ENCODE measurements at places on chromosomes 2 and 18. TPM values are rescaled to one million over a fixed set of nuclear protein-coding genes. Genes with fewer than 3 reads are reported as not detected.

CNGA3 gene
- total RNA-seq: 0.84 TPM

COX7A2L gene
- total RNA-seq: 98.9 TPM

C2orf66 gene
- 0.23 TPM for total RNA-seq

VAMP5 gene
- total RNA-seq: 0.50 TPM

POTEI gene
- 1.3 TPM for total RNA-seq

DNA sequence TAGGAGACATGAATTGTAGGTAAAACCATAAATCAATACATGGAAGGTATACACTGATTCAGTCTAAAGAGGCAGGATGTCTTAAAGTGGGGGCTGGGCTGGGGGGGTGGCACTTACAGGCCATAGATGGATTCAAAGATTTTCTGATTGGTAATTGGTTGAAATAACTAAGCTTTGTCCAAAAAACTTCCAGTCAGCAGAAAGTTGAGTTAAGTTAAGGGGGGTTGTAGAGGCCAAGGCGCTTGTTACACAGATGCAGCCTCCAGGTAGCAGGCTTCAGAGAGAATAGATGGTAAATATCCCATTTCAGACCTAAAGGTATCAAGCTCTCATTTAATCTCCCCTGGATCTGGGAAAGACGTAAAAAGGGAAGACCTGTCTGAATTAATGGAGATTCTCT lies 233.6 kb upstream of the NRXN1 start:
- H3K27ac ChIP-seq: no peak overlapping the region
- DNase-seq: no peak
- no peaks in the 10 kb centered on the region for H3K4me1 ChIP-seq

DNA sequence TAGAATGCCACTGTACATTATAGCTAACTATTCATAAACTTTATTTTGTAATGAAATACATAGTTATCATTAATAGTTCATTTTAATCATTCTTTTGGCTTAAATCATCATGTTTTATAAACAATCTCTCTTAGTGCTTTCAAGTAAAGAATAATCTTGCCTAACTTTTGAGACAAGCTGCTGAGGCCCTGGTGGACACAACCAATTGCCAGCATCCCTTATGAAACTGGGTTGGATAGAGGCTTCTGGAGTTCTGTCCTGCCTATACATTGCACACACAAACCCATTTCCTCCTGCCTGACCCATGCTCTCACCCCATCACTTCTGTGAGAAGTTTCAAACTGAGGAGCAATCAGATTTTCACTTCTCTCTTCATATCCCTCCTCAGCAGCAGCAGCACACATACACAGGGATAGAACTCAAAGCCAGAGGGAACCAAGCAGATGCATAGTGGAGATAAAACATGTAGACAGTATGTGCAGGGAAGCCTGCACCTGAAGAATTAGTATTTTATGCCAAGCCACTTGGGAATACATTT lies 450.0 kb upstream of the SLC14A2 start:
- no peaks in the 10 kb centered on the region for H3K27me3 ChIP-seq
- H3K4me1 ChIP-seq: no peaks in the 10 kb centered on the region
- H3K4me3 ChIP-seq: no peak overlapping the region
- H3K27ac ChIP-seq: peak overlapping the region; percentile 60

DNA sequence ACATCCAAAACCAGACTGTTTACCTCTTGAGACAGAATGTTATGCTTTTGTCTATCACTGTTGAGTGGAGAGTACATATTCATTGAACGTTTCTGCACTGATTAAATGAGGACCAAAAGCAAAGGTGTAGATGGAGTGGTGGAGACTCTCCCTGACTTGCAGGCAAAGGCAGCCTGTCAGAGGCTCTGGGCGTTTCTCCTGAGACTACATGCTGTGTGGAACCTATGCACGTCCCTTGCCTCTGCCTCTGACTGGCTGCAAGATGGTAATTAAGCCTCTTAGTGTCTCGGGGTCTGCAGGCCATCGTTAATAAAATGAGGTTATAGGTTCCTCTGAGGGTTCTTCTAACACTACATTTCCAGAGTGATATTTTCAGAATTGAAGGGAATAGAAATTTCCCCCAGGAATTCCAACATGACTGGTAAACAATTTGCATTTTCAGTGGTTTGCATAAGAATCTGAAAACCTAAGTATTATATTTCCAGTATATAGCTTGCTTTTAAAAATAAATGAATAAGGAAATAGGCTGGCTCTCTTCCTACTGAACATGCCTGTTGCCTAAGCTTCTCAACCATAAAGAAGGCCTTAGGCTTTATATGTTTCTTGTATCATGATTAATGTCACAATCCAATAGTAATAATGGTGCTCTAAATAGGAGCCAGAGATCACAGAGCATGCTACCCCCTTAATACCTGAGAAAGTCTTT lies 107.4 kb downstream of the FTCDNL1 start:
- peaks cover 10% of the 10 kb centered on the region for H3K27me3 ChIP-seq
- H3K27ac ChIP-seq: no peak overlapping the region
- no peaks in the 10 kb centered on the region for H3K4me1 ChIP-seq
- no peak overlapping the region for H3K4me3 ChIP-seq
- no peaks in the 10 kb centered on the region for H3K36me3 ChIP-seq

DNA sequence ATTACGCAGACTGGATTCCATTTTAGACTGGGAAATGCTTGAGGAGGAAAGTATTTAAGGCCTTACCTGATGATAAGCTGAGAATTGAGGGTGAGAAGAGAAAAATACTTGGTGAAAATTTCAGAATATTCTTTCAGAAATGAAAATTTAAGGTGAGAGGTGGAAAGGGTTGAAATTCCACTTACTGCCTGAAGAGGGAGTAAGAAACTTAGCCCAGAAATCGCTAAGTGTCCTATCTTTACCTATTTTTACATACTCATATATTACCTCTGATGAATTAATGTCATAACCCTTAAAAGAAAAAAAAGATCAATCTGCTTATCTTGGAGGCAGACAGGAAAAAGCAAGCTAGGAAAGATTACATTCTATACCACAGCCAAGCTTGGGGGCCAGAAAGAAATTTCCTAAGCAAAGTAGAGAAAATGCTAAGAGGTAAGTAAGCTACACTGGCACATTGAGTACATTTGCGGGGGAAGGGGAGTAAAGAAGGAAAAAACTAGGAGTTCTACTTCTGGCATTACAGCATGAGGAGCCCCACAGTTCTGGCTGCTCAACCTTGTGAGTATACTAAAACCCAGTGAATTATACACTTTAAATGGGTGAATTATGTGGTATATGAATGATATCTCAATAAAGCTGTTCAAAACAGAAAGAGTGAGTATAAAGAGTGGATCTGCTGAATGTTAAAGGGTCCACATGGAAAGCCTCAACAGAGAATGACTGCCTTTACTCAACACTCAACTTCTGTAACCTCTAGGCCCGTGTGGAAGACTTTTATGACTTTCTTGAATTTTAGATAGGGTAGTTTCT lies 33.8 kb downstream of the SMC6 start:
- no peak overlapping the region for H3K27ac ChIP-seq
- no peak overlapping the region for H3K4me3 ChIP-seq
- DNase-seq: no peak
- peaks cover 1% of the 10 kb centered on the region for H3K4me1 ChIP-seq
- no peaks in the 10 kb centered on the region for H3K27me3 ChIP-seq

- H3K4me3 ChIP-seq: no peak overlapping the region
- no peak for DNase-seq
- H3K27ac ChIP-seq: no peak overlapping the region
Measured at GRCh38 chr2:225017713-225018112, 24.6 kb downstream of the DOCK10 start.

DNA sequence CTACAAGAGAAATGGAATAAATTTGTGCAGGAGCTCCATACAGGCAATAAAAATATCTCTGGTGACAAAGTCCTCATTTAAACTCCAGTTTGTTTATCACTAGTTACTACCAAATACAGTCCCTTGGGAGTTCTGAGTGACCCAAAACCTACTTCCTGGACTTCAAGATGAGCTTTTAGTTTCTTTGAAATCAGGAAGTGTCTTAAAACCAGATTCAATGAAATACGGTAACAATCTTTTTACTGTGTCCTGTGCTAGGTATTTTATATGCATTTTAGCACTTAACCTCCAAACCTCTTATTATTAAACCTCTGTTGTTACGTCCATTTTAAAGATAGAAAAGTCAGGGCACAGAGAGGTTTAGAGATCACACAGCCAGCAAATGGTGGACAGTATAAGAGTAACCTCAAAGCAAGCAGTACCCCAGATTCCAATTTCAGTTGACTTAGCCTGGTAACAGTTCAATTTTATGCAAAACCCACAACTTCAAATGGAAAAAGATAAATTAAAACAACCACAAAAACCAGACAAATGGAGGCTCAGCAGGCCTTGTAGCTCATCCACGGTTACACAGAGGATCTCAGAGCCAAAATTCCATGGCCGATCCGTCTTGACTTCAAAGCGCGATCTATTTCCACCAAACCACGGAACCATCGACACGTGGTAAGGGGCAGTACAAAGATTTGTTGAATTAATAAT lies 1.3 kb upstream of the KCMF1 start:
- H3K4me1 ChIP-seq: peaks cover 53% of the 10 kb centered on the region
- peaks cover 17% of the 10 kb centered on the region for H3K36me3 ChIP-seq
- no peaks in the 10 kb centered on the region for H3K27me3 ChIP-seq
- DNase-seq: no peak
- peak overlapping the region; percentile 97 for H3K4me3 ChIP-seq

GRCh38 chr2:46010223-46010924 lies 286.8 kb upstream of the EPAS1 start:
- H3K36me3 ChIP-seq: peaks cover 11% of the 10 kb centered on the region
- peaks cover 9% of the 10 kb centered on the region for H3K4me1 ChIP-seq
- no peak overlapping the region for H3K4me3 ChIP-seq
- no peak overlapping the region for H3K27ac ChIP-seq
- DNase-seq: no peak
- no peaks in the 10 kb centered on the region for H3K27me3 ChIP-seq

DNA sequence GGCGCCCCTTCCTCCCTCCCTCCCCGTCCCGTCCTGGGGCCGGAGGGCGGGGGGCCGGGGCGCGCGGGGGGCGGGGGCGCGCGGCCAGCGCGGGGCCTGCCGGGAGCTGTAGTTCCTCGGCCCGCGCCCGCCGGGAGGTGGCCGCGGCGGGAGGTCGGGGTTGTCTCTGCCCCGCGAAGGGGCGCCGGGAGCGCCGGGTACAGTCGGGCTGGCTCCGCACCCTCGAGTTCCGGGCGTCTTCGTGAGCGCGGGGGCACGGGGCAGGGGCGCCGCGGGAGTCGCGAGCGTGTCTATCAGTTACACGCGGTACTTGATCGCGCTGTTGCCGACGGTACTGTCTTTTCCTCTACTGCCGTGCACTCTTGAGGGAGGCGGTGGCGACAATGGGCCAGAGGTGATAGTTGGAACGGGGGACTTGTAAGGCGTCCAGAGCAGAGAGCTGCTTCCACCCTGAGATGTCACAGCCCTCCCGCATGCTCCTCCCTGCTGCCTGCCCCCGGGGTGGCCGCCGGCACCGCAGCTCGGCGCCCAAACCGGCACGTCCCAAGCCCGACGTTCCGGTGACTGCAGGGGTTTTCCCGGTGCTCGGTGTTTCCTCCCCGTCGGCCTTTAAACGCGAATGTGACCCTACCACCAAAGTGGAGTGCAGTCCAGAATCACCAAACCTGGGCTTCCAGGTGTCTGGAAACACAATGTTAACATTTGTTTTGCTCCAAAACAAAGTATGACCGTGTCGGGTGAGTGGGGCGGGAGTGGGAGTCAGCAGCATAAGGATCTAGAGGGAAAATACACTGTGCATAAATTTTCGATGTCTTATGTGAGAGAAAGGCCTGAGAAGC lies at the start of gene PRKD3:
TSS of gene PRKD3 (minus strand) at position 48 of the 839 bp plus-strand sequence. CDS start 8,309 bp downstream, outside the sequence.
- no peaks in the 10 kb centered on the region for H3K36me3 ChIP-seq
- peak within 1 kb of the TSS; percentile 97 for H3K27ac ChIP-seq
- peak; percentile 65 for DNase-seq
- H3K4me3 ChIP-seq: peak within 1 kb of the TSS; percentile 97

DNA sequence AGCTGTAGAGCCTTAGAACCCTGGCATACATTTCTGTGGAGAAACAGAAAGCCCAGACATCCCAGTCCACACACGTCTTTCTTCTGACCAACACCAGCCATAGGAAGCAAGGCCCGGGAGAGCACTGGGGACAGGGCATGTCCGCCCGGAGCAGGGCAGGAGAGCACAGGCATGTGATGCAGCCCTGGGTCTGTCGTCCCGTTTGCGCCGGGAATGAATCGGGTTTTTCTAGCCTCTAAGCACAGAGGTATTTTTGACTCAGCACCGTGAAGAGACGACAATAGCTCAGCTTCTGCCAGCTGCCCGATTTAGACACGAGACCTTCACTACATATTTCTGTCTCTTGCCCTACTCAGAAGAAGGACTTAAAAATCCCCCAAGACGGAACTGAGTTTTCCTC lies 7.3 kb upstream of the AMMECR1L start:
- H3K36me3 ChIP-seq: peaks cover 2% of the 10 kb centered on the region
- H3K4me3 ChIP-seq: no peak overlapping the region
- H3K4me1 ChIP-seq: peaks cover 7% of the 10 kb centered on the region

DNA sequence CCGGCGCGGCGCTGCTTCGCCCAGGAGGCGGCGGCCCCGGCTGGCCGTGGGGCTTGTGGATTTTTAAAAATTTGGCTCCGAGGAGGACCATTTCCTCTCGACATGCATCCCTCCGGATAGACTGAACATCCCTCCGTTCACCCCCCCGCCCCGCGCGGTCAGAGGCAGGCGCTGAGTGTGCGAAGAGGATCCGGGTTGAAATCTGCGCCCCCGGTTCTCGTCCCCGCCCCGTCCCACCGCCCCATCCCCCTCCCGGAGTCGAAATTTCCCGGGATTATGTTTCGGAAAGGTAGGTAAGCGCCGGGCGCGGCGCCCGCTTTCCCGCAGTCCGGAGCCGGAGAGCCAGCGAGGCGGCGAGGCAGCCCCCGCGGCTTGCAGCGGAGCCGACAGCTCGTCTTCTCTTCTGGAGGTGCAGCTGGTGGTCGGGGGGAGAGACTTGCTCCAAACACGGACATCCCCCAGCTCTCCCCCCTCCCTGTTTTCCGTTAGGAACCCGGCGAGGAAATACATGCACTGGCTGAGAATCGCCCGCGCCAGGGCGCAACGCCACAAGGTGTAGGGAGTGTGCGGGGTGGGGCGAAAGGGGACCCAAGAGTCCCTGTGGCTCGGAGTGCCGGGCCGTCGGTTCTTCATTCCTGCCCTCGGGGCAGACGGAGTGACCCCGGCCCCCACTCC lies at the start of gene PRKCE:
TSS of gene PRKCE (plus strand) at position 261 of the 675 bp plus-strand sequence.
- peaks cover 34% of the 10 kb centered on the region for H3K4me1 ChIP-seq
- DNase-seq: peak; percentile 25
- peak within 1 kb of the TSS; percentile 98 for H3K4me3 ChIP-seq
- peaks cover 38% of the 10 kb centered on the region for H3K27me3 ChIP-seq
- H3K27ac ChIP-seq: peak within 1 kb of the TSS; percentile 88

- no peaks in the 10 kb centered on the region for H3K36me3 ChIP-seq
- no peak for DNase-seq
- H3K4me3 ChIP-seq: no peak overlapping the region
- no peaks in the 10 kb centered on the region for H3K27me3 ChIP-seq
- H3K4me1 ChIP-seq: no peaks in the 10 kb centered on the region
- no peak overlapping the region for H3K27ac ChIP-seq
Measured at GRCh38 chr2:207434306-207434705, 95.5 kb upstream of the CREB1 start.

- no peak for DNase-seq
- H3K27me3 ChIP-seq: no peaks in the 10 kb centered on the region
- H3K4me1 ChIP-seq: no peaks in the 10 kb centered on the region
- no peak overlapping the region for H3K4me3 ChIP-seq
- peak overlapping the region; percentile 16 for H3K27ac ChIP-seq
- peaks cover 2% of the 10 kb centered on the region for H3K36me3 ChIP-seq
Measured at GRCh38 chr2:203461746-203462145, 73.4 kb downstream of the RAPH1 start.

All from neural crest cell (in vitro differentiated cells).